ENCODE measurements at places on chromosomes 4 and X. TPM values are rescaled to one million over a fixed set of nuclear protein-coding genes. Genes with fewer than 3 reads are reported as not detected.

GSX2 gene
- polyA plus RNA-seq: not detected

DNA sequence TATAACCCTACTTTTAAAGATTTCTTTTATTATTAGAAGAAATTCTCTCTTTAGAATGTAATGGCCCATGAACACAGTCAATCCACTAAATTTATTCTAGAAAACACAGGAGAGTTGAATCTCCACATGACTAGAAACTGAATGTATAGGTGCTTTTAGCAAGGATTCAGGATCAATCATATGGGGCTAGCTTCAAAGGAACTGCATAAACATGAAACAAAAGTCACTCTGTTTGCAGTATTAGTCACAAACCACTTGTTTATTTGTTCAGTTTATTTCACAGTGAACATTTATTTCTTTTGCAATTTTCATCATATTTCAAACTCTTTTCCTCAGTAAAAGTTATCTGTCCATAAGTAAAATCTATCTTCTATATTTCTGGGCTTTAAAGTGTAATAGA is 1604.6 kb downstream of the PCDH18 start:
- H3K27me3 ChIP-seq: no peaks in the 10 kb centered on the region

POLN gene
- 0.41 TPM for polyA plus RNA-seq

ASB5 gene
- not detected for polyA plus RNA-seq

RPL36A gene
- polyA plus RNA-seq: 1,251 TPM

GRCh38 chr4:23241408-23241807 is 548.7 kb downstream of the GBA3 start:
- H3K4me1 ChIP-seq: no peaks in the 10 kb centered on the region
- no peak overlapping the region for H3K4me3 ChIP-seq
- H3K36me3 ChIP-seq: no peaks in the 10 kb centered on the region
- no peak overlapping the region for H3K27ac ChIP-seq

DNA sequence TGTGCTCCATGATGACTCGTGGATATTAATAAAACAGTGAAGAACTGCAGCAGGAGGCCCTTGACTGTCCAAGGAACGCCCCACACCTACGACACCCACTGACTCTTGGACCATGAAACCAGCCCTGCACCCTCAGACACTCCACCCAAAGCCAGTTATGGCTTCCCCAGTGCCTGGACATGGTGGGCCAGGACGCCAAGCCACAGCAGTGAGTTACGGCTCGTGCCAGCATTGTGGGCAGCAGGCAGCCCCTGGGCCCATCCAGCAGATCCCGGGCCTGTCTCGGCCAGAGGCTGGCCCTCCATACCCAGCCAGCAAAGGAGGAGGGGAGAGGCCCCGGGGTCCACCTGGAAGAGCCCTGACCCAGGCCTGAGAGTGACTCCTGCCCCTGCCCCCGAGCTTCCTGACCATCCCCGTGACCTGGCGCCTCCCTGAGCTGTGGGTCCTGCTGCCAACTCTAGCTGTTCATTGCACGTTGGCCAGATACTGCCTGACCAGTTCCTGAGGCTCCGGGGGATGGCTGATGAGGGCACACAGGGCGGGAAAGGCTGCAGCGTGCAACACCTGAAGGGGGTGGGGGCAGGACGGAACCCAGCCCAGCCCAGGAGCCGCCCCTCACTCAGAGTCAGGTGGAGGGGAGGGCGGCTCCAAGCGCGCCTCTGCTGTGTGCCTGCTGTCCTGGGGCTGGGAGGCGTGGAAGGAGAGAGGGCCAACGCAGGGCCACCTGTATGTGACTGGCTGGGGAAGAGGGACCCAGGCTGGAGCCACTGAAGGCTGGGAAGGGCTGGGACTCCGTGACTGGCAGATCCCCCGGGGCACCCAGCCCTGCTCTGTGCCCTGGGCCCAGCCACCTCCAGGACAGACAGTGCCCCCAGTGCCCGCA is 739 bp downstream of the SLC49A3 start:
- no peaks in the 10 kb centered on the region for H3K27me3 ChIP-seq
- peak overlapping the region; percentile 66 for H3K4me3 ChIP-seq
- H3K4me1 ChIP-seq: peaks cover 19% of the 10 kb centered on the region

Data from immature natural killer cell (primary cell).